NCI-H1417 (cell line): ENCODE measurements at places on chromosomes 11 and 22.

DNA sequence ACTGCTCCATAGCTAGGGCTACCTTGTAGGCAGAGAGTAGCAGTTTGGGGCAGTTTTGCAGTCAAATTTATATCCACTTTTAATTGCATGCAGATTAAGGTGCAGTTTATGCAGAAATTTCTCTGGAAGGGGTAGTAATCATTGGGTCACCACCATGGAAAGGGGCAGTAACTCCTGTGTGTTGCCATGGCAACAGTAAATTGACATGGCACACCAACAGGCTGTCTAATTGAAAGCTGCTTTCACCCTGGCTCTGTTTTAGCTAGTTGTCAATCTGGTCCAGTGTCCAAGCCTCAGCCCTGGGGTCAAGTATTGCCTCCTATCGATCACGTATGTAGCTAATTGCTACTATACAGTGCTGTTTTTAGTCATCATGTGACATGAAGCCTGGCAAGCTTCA, 786.1 kb upstream of the CNTN5 start:
- peak; percentile 27 for DNase-seq

DNA sequence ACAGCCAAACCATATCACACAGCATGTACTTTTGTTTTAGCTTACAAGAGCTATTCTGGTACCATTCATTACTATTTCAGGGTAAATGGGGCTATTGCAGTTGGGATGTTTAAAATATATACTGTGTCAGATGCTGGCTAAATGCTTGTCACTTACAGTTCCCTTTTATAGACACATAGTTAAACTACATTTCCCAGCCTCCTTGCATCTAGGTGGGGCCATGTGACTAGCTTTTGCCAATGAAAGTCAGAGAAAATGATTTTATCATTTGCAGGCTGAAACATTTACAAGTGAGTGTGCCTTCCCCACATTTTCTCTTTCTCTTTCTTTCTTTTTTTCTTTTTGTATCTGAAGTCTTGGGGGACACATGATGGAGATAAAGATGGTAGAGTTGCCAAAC, 7.8 kb upstream of the IFTAP start:
- no peak for DNase-seq

GRCh38 chr11:15011776-15012345, 39.7 kb upstream of the CALCA start:
- DNase-seq: no peak

DNA sequence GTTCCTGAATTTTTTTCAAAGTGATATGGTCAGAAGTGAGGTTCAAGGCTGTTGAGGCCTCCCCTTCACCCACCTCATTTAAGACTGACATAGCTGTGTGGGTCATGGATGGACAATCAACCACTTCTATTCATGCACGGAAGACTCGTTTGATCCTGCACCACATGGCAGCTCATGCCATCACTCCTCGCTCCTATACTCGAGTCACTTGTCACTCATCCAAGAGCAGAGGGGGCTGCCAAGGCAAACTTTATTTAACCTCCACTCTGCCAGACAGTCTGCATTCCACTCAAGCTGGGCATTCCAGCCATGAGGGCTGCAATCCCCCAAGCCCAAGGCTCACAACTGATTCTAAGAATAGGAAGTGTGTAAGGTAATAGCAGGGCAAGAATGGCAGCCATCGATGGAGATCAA, 34.1 kb downstream of the SNX19 start:
- DNase-seq: no peak

DNA sequence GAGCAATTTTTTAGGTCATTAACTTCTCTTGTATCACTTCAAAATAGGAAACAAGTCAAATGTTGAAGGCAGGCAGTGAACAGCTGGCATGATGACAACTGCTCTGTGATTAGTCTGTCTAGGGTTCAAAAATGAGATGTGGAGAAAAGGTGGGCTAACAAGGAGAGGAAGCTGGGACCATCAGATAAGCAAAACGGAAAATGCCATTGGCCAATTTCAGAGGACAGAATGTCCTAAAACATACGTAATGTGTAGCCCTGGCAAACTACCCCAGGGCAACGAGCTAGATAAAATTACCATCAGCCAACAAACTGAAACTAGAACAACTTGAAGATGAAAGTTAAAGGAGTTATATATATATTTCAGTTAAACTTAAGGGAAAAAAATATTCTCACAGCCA, 93.2 kb downstream of the RELT start:
- no peak for DNase-seq

DNA sequence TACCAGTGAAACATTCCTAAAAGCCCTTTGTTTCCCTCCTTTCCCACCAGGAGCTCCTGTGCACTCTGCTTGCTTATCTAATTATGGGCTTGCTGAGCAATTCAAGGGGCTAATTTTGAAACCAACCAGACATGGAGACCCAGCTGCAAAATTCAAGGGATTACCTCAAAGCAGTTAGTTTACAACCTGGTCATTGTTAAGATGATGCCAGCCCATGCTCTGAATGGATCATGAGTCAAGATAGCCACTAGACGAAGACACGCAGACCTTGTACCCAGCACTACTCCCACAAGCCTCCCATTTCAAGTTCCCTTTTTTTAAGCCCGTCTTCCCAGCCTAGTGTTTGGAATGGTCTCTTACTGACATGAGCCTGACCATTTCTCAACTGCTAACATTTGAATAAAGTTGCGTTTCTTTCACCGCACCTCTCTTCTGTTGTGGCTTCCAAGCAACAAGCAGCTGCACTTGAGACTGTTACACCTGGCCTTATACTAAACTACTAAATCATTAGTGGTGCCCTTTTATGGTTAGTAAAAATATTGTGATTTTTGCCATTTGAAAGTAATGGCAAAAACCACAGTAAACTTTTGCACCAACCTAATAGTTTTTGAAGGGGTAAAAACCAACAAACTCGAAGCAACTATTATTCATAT, 315.3 kb upstream of the LUZP2 start:
- DNase-seq: peak; percentile 15

GRCh38 chr22:41787331-41787730, 13.1 kb upstream of the CCDC134 start:
- no peak for DNase-seq

DNA sequence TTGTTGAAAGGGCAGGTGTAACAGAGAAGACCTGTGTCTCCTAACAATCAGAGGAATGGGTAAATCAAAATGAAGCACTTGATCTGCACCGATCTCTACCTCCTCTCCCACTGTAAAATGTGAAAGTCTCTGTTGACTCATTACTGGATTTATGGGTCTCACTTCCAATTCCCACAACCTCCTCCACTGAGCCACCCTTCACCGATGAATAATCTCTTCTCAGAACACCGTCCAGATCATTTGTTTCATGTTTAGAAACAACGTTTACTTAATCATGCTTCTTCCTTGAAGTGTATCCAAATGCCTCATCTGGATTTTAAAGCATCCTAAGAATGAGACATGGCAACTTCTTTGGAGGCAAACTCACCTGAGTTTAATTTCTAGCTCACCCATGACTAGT, 643.6 kb downstream of the ETS1 start:
- DNase-seq: no peak

DNA sequence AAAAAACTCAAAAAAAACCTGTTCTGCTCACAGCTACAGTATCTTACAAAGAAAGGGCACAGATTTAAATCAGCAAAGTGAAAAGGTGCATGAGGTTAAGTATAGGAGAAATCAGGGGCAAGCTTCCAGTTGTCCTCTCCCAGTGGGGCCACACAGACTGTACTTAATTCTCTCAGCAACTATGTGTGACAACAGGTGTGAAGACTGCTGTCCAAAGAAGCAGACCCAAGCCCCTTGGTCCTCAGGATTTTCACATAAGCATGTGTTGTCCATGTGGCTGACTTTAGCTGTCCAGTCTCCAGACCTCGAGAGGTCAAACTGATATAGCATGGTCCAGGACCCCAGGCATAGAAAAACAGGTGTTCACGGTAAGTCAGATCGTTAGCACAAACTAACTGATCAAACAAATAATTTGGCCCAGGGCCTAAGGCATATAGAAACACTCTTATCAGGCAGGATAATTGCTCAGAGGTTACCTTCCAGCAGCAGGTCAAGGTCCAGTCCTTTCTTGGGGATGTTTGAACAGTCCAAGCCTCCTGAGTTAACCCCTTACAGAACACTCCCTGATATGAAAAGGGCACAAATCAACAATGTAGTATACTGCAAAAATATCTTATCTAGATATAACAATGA, 21.1 kb upstream of the CSTF3 start:
- peak; percentile 20 for DNase-seq

DNA sequence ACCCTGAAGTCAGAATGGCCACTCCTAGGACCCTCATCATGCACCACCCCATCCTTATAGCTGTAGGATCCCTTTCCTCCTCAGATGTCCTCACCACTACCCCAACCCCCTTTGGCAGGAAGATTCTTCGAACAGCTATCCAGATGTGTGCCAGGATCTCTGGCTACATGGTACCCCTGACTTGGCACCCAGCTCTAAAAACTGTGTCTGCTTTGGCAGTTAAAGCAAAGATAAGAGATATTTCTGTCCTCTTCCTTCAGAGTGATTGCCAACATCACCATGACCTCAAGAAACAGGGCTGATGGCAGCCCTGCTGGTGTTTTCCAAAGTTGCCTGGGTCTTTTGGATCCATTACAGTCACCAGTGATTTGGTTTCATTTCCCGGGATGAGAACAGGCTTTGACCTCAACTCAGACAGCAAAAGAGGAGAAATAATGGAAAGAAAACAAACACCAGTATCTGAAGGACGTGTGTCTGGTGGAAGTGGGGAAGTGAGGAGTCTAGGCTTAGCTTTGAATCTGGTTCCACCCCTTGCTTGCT, 4.3 kb upstream of the NRIP3 start:
- DNase-seq: no peak

GRCh38 chr11:76830639-76831327, 29.9 kb upstream of the ACER3 start:
- no peak for DNase-seq

DNA sequence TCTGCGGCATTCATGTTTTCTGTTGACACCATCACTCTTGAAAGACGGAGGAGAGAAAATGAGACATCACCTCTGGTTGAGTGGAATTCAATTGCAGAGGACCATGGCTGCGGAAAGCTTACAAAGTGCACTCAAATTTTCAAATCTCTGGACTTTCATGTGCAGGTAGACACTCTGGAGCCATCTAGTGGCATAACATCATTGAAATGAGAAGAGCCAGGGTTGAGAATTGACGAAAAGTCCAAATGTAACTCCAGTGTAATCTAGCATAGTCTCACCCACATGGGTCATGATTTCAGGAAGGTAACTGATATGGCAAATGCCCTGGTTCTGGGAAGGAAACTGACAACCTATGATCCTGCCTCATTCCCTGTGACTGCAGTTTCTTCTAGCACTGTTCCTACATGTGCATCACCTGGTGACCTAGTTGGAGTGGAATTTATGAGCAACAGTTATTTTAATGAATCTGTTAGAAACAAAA, 687.8 kb downstream of the KCNA4 start:
- DNase-seq: peak; percentile 57

GRCh38 chr22:48737461-48738203, 1090.0 kb downstream of the BRD1 start:
- no peak for DNase-seq

GRCh38 chr11:71179877-71180605, 72.3 kb downstream of the SHANK2 start:
- no peak for DNase-seq

GRCh38 chr11:44709966-44710365, 16.8 kb upstream of the TSPAN18 start:
- no peak for DNase-seq

- no peak for DNase-seq
These were observed 9.6 kb downstream of the ZBED5 start for GRCh38 chr11:10847960-10848860.

- DNase-seq: no peak
These were observed 4.7 kb downstream of the CHID1 start for GRCh38 chr11:905952-906351.

GRCh38 chr11:110525883-110526282, 96.1 kb downstream of the FDX1 start:
- DNase-seq: no peak

GRCh38 chr22:26169315-26170111, at the start of gene SEZ6L:
Gene SEZ6L (plus strand): TSS chr22:26169462. CDS start chr22:26169670, 208 bp downstream.
- peak; percentile 80 for DNase-seq

DNA sequence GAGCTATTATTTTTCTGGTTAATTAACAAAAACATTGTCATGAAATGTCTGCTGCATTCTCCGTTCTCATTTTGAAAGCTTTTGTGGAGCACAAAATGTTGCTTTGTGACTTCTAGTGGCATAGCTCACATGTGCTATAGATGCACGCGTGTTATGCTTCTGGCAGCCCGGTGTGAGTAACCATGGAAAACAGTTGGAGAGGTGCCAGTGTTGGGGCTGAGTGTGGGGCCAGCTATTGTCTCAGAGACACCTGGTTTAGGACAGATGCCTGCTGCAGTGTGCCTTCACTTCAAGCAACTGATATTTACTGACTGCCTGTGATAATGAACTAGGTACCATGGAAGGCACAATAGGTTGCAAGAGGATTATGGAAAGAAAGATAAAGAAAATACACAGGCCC, 760.6 kb downstream of the NTM start:
- peak; percentile 99 for DNase-seq

- DNase-seq: no peak
These were observed 7.1 kb upstream of the VSTM5 start for GRCh38 chr11:93857413-93858120.

- DNase-seq: no peak
These were observed 713.9 kb downstream of the BRD1 start for GRCh38 chr22:49113758-49114157.

GRCh38 chr11:96388891-96389719, 607 bp downstream of the CCDC82 start:
- DNase-seq: peak; percentile 41

GRCh38 chr11:111456859-111457730, 55.1 kb downstream of the BTG4 start:
- DNase-seq: no peak

DNA sequence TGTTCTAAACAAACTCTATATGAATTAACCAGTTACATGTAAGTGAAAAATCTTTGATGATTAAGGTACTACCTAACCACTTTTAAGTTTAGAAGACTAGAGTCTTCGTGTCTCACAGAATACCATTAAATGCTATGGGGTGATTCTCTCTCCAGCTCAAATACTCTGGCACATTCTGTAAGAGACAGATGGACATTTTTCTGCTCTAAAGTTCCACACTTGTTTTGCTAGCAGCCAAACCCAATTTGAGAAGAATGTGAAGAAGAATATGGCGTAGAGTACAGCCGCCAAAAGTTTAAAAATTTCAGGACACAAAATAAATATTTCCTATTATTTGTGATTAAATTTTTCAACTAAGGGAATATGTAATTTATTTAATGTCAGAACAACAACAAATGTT, 339.1 kb downstream of the GUCY1A2 start:
- DNase-seq: no peak

DNA sequence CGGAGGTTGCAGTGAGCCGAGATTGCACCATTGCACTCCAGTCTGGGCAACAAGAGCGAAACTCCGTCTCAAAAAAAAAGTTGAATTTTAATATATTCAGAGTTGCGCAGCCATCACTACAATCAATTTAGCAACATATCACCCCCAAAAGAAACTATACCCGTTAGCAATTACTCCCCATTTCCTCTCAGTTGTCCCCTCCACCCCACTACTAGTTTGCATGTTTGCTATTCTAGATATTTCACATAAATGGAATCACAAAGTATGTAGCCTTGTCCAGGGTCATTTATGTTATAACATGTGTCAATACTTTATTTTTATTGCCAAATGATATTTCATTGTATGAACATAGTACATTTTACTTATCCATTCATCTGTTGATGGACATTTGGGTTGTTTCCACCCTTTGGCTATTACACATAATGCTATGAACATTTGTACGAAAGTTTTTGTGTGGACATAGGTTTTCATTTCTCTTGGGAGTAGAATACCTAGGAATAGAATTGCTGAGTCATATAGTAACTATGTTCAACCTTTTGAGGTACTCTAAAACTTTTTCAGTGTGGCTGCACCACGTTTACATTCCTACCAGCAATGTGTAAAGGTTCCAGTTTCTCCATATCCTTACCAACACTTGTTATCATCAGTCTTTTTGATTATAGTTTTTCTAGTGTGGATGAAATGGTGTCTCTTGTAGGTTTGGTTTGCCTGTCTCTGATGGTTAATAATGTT, 2.2 kb downstream of the ZNF143 start:
- no peak for DNase-seq
